ENCODE measurements at places on chromosomes 4 and X.

DNA sequence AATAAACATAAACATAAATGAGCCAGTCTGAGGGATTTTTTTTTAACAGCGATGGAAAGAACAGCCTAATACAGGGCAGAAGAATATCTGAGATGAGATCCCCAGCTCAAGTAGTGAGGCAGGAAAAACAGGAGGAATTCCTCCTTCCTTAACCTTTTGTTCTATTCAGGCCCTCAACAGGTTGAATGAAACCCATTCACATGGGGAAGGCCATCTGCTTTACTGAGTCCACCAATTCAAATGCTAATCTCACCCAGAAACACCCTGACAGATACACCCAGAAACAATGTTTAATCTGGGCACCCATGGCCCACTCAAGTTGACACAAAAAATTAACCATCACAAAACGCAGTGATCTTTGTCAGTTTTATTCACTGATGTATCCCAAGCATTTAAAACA lies 45.5 kb downstream of the SMIM31 start:
- no peak overlapping the region for H3K4me3 ChIP-seq
- H3K4me1 ChIP-seq, result peaks cover 6% of the 10 kb centered on the region
- no peak for DNase-seq
- no peaks in the 10 kb centered on the region for H3K27me3 ChIP-seq
- H3K36me3 ChIP-seq, result no peaks in the 10 kb centered on the region

DNA sequence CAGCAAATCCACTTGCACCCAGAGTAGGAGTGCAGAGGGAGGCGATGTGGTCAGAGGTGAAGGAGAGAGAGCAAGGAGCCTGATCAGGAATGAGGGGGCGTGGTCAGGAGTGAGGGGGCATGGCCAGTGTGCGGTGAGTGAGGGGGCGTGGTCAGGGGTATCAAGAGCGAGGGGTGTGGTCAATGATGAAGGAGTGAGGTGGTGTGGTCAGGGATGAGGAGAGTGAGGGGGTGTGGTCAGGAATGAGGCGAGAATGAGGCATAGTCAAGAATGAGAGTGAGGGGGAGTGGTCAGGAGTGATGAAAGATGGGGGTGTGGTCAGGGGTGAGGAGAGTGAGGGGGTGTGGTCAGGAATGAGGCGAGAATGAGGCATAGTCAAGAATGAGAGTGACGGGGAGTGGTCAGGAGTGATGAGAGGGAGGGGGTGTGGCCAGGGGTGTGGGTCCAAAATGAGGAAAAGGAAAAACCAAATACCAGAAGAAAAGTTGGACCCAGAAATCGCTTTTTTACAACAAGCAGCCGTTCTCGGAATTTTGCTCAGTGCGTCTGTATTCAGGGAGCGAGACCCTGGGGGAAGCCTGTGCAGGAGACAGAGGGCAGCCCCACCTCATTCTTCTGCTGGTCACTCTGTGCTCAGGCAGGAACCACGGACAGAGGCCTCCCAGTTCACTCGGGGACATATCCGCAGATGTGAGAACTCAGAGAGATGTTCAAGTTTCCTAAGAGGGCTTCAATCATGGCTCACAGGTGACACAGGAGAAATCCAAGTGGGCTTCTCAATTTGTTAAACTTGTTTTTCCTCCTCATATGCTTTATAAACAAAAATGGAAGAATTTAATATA lies 47.5 kb downstream of the MAGEA1 start:
- H3K27me3 ChIP-seq, result peaks cover 25% of the 10 kb centered on the region
- H3K4me3 ChIP-seq, result no peak overlapping the region
- DNase-seq, result peak; percentile 76

GRCh38 chr4:110306303-110306702 lies 107.9 kb upstream of the ELOVL6 start:
- no peak for DNase-seq
- no peaks in the 10 kb centered on the region for H3K27me3 ChIP-seq
- no peaks in the 10 kb centered on the region for H3K4me1 ChIP-seq
- no peaks in the 10 kb centered on the region for H3K36me3 ChIP-seq

DNA sequence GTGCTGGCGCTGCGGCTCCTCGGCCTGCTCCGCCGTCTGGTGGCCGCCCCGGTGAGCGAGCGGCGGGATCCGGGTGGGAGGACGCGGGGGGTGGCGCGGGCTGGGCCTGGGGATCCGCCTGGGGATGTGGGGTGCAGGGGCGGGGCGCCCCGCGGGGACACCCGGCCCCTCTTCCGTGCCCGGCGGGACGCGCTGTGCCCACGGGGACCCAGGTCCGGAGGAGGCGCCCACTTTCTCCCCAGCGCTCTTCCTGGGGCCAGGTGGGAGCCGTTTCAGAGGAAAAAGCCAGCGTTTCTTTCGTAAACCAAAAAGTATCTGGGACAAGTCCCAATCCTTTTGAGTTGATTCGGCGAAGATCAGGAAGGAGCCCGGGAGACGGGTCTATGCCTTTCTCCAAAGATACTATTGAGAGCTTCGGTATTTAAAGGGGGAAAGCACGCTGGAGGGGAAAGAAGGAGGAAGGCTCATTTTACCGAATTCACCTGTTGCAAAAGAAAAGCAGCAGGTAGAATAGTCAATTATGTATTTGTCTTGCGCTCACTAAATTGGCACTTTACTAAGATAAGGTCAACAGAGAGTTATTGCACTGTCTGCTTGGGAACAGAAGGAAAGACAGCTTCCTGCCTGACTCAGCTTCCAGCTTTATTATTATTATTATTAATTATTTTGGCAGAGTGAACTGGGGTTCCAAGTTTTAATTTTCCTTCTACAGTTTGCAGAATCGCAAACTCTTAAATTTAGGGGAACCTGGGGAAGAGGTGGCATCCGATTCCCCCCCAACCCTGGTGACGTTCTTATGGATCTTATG lies 81.5 kb upstream of the CD99 start:
- no peaks in the 10 kb centered on the region for H3K27me3 ChIP-seq
- DNase-seq, result peak; percentile 34
- H3K4me3 ChIP-seq, result peak overlapping the region; percentile 71
- peaks cover 23% of the 10 kb centered on the region for H3K4me1 ChIP-seq
- peak overlapping the region; percentile 25 for H3K27ac ChIP-seq
